ENCODE measurements at places on chromosomes 5 and 9. TPM values are rescaled to one million over a fixed set of nuclear protein-coding genes. Genes with fewer than 3 reads are reported as not detected.

GRCh38 chr5:142098931-142099330 is 9.6 kb upstream of the NDFIP1 start:
- no peak for DNase-seq

DNA sequence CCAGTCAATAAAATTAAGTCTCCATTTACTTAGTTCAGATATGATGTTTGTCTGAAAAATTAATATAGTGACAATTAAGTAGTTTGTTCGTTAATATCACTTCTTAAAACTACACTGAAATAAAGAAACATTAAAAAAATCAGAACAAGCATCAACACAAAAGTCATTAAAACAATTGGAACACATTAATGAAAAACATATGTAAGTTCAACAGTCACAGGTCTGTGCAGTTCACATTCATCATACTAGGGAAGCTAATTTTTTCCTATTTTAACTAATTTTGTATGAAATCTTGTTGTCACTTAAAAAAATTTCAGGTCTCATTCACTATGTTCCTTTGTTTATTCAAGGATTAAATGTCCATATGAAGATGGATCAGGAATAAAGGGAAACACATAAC is 22.5 kb downstream of the POC5 start:
- no peak for DNase-seq

GRCh38 chr5:150577378-150578139 is 62.9 kb upstream of the SYNPO start:
- no peak for DNase-seq

DNA sequence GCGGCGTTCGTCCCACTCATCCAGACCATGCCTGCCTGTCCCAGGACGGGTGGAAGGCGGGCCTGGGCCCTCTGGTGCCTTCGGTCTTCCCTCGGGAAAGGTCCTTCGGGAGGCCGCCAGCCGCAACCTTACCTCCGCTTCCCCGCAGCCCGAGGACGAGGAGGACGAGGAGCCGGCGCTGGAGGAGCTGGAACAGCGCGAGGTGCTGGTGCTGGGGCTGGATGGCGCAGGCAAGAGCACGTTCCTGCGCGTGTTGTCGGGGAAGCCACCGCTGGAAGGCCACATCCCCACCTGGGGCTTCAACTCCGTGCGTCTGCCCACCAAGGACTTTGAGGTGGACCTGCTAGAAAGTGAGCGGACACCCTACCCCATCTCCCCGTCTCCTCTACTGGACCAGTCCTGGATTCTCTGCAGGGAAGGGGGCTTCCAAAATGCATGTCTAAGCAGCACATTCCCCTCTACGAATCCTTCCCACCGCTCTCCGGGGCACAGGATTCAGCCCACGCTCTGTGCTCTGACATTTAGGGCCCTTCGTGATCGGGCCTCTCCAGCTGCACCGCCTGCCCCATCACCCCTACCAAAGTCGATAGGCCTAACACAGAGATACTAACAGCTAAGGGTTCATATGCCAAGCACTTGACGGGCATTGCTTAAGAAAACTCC is 1.1 kb downstream of the ARL10 start:
- DNase-seq = no peak

GRCh38 chr5:115542651-115543364 is 1.8 kb downstream of the FEM1C start:
- DNase-seq = peak; percentile 48

DNA sequence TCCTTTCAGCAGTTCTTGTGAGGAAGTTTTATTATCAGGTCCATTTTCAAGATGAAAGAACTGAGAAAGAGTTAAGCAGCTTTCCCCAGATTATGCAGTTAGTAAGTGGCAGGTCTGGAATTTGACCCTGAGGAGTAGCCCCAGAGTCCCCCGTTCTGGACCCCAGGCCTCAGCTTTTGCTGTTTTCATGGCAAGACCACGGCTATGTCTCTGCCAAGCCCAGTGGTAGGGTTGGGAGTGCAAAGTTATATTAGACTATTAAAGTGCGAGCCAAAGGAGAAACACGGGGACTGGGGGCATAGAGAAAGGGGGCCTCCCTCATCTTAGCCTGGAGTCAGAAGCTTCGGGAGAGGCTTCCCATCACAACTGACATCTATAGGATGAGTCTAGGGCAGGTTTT is 19.3 kb upstream of the ORM1 start:
- no peak for DNase-seq

GRCh38 chr5:178323961-178324360 is 91.4 kb upstream of the PHYKPL start:
- no peak for DNase-seq

GRCh38 chr5:30878296-30878695 is 315.2 kb upstream of the CDH6 start:
- no peak for DNase-seq

GRCh38 chr9:110578575-110579033 is 937 bp downstream of the SVEP1 start:
- no peak for DNase-seq

DNA sequence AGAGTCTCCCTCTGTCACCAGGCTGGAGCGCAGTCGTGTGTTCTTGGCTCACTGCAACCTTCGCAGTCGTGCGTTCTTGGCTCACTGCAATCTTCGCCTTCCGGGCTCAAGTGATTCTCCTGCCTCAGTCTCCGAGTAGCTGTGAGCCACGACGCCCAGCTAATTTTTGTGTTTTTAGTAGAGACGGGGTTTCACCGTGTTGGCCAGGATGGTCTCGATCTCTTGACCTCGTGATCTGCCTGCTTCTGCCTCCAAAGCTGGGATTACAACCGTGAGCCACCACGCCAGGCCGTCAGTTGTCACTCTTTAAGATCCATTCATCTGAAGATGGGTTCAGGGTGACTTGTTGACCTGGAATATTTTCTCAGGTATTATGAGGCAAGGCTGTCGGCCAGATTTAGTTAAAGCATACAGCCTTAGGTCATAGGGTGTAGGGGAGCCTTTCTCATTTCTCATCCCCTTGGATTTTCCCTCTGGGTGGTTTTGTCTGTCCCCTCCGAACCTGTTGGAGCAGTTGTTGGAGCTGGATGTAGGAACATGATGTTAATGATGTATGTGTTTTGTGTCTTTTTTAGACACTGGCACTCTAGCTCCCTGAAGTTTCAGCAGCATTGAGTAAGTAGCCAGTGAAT is 1.6 kb downstream of the SLC22A5 start:
- DNase-seq = no peak

DNA sequence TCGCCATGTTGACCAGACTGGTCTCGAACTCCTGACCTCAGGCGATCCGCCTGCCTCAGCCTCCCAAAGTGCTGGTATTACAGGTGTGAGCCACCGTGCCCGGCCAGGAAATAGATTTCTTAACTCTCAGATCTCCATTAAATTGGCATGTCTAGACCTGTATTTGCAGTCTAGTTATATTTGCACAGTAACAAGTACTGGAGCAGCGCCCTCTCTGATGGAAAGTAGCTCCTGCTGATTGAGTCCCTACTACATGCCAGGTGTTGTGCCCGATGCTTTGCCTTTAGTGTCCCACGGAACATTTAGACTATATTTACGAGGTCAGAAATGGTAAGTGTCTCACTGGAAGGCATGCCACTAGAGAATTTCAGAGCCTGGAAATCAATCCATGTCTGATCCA is 15.8 kb upstream of the TMED9 start:
- no peak for DNase-seq

- DNase-seq = no peak
Observed at GRCh38 chr9:82313697-82314096, 325.1 kb downstream of the SPATA31D1 start.

GRCh38 chr5:109942646-109943045 is 252.9 kb downstream of the MAN2A1 start:
- DNase-seq = no peak

GRCh38 chr9:27462434-27462833 is 61.7 kb upstream of the IFNK start:
- no peak for DNase-seq

DNA sequence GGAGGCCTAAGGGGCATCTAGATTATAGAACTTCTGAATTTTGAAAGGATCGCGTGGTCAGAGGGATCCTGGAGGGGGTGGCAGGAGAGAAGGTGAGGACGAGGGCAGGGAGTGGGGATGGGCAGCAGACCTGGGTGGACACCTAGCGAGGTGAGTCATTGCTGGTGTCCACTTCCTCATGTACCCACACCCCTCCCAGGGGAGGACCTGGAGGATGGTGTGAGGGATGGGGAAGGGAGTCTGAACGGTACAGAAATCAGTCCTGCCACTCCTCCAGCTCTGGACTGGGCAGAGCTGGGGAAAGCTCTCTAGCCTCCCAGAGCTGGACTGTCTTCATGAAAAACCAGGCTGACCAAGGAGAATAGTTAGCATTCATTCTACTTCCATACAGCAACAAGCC is 46.9 kb downstream of the TMOD1 start:
- DNase-seq = no peak

GRCh38 chr9:115262952-115263351 is 145.0 kb upstream of the TNC start:
- no peak for DNase-seq

DNA sequence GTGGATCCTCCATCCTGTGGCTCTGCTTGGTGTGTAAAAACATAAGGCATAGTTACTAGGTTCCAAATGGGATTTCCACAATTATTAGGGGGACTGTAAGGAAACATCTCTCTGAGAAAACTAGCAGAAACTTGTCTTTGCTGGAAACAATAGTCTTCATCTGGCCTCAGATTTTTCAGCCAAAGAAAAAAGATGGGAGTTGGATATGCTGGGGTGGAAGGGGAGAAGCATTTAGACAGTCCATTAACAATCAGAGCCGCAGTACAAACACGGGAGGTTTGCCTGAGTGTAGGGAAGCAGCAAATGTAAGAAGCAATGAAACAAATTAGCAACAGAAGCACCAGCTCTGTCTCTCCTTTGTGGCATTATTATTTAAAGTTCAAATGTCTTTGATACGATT is 402.7 kb upstream of the ZNF608 start:
- no peak for DNase-seq

Gene ANKHD1
- total RNA-seq = 44.7 TPM

Gene ARHGEF28
- total RNA-seq = 50.7 TPM

Gene LTC4S
- total RNA-seq = 0.39 TPM

Gene ALDH1A1
- total RNA-seq = 2,886 TPM

Gene CBY3
- total RNA-seq = not detected

Gene DBH
- total RNA-seq = not detected

Gene PDE4D
- total RNA-seq = 22.1 TPM

Measured in dermis microvascular lymphatic vessel endothelial cell (primary cell).